Activated naive CD8-positive, alpha-beta T cell treated with anti-CD3 and anti-CD28 coated beads for 36 hours (primary cell): ENCODE measurements at places on chromosomes 5 and 9.

- DNase-seq, result no peak
- no peak overlapping the region for H3K27ac ChIP-seq
- no peak overlapping the region for H3K4me3 ChIP-seq
- H3K27me3 ChIP-seq, result no peaks in the 10 kb centered on the region
Observed at GRCh38 chr5:14405267-14405666, 176.3 kb upstream of the OTULINL start.

- H3K36me3 ChIP-seq, result no peaks in the 10 kb centered on the region
- H3K4me1 ChIP-seq, result no peaks in the 10 kb centered on the region
- H3K27ac ChIP-seq, result no peak overlapping the region
- peaks cover 29% of the 10 kb centered on the region for H3K27me3 ChIP-seq
- no peak overlapping the region for H3K4me3 ChIP-seq
Observed at GRCh38 chr5:74009502-74009901, 383.5 kb downstream of the ARHGEF28 start.

DNA sequence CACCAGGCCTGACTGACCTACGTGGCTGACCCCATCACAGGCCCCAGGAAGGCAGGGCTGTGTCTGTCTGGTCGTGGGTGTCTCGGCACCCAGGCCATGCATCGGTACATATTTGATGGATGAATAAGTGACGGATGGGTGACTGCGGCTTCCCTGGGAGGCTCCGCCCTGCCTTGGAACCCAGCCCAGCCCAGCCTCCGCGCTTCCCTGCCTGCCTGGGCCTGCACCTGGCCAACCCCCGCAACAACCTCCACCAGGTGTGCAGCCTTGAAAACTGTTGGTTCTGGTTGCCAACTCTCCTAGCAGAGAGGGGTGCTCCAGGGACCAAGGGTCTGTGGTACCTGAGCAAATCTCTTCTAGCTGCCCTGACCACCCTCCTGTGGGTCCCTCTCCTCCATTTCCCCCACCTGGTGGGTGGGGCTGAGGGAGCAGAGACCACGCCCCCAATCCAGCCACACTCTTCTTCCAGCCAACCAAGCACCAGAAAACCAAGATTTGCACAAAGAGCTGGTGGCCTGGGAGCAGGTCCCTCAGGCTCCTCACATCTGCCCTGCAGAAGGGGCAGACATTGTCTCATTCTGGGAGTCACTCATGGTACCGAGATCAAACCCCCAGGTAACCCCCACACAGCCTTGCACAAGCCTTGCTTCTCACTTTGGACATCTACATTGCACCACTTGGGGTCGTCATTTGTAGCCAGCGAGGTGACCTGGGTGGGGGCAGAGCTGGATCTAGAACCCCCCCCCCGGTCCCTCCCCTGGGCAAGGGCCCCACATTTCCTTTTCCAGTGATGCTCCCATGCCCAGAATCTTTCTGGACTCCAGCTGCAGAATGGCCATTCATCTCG, 100.6 kb upstream of the IER5L start:
- DNase-seq, result no peak
- no peak overlapping the region for H3K27ac ChIP-seq
- H3K4me3 ChIP-seq, result no peak overlapping the region

GRCh38 chr9:7370988-7371387, 428.6 kb downstream of the DMAC1 start:
- no peak for DNase-seq
- H3K4me1 ChIP-seq, result no peaks in the 10 kb centered on the region
- peaks cover 4% of the 10 kb centered on the region for H3K27me3 ChIP-seq
- no peak overlapping the region for H3K4me3 ChIP-seq
- no peak overlapping the region for H3K27ac ChIP-seq

GRCh38 chr5:42026446-42026845, 101.4 kb downstream of the FBXO4 start:
- H3K27me3 ChIP-seq, result peaks cover 22% of the 10 kb centered on the region
- no peak for DNase-seq
- H3K4me1 ChIP-seq, result no peaks in the 10 kb centered on the region
- no peaks in the 10 kb centered on the region for H3K36me3 ChIP-seq
- no peak overlapping the region for H3K27ac ChIP-seq
